ENCODE measurements at places on chromosomes 6 and 20. TPM values are rescaled to one million over a fixed set of nuclear protein-coding genes. Genes with fewer than 3 reads are reported as not detected.
A peak's percentile ranks its signal among the peaks of the same experiment; 100 is the strongest.

- no peak for DNase-seq
These were observed 325.1 kb downstream of the CDH26 start for GRCh38 chr20:60283281-60283680.

GRCh38 chr20:37525810-37526209 lies 1.9 kb downstream of the BLCAP start:
- DNase-seq: peak; percentile 30

- DNase-seq: no peak
These were observed 10.5 kb downstream of the NPEPL1 start for GRCh38 chr20:58702859-58703648.

DNA sequence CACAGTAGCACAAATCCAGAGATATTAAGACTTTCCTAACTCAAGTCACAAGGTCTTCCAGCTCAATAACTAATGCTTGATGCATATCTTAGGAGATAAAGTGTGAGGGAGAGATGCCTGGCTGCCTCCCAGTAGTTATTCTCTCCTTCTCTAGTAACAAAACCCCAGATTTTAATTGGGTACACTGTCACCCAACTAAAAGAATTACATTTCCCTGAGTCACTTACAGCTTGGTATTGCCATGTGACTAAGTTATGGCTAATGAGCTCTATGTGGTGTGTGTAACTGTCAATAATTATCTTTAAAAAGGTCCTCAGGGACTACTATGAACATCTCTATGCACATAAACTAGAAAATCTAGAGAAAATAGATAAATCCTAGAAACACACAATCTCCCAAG lies 32.0 kb downstream of the KIF6 start:
- DNase-seq: no peak

DNA sequence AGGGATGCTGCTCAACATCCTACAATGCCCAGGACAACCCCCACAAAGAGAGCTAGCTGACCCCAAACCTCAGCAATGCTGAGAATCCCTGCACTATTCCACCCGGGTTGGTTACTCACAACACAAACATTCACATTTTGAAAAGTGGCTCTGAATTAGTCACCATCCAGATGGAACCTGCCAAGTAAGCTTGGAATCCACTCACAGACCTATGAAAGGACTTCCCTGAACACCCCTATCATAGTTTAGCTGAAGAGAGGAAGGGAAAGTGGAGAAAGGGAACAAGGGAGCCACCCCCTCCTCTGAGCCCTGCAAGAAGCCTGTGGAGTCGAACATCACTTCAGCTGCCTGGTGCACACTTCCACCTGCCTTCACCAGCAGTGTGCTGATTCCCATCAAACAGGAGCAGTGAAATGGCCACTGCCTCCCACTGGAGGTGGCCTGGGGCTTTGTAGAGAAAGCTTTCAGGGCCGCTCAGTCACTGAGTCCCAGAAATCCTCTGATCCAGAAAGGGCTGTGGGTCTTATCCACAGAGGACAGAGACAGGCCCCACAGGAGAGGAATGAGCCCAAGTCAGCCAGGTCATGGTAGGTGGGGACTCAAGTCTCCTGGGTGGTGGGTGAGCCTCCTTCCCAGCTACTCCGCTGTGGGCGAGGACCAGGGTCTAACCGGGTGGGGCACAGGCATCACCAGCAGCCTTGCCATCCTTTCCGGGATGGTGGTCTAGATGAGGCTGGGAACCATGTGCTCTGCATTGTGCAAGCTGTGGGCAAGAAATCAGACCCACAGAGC lies 203.7 kb downstream of the SYNDIG1 start:
- DNase-seq: peak; percentile 35

- no peak for DNase-seq
These were observed 118.2 kb downstream of the CARMIL1 start for GRCh38 chr6:25397406-25397805.

DNA sequence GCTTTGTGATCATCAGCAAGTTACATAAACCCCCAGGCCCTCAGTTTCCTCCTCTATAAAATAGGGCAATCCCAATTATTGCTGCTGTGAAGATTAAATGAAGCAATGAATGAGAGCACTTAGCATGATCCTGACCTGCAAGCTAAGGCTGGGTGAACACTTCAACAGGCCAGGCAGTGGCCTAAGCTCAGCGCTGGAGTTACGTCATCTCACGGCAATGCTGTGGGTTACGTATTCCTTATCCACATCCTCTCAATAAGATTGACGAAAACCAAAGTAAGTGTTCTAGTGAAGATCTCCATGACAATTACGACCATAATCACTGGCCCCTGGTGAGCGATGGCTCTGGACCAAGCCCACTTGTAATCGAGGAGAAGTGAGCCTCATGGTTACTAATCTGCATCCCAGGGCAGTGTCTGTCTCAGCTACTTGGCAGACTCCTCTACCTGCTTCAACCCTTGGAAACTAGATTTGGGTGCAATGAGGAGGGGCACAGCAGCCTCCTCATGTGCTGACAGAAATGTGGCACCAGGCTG lies 274.1 kb upstream of the ARID1B start:
- DNase-seq: no peak

GRCh38 chr6:67633058-67633457 lies 1002.0 kb upstream of the ADGRB3 start:
- DNase-seq: no peak

DNA sequence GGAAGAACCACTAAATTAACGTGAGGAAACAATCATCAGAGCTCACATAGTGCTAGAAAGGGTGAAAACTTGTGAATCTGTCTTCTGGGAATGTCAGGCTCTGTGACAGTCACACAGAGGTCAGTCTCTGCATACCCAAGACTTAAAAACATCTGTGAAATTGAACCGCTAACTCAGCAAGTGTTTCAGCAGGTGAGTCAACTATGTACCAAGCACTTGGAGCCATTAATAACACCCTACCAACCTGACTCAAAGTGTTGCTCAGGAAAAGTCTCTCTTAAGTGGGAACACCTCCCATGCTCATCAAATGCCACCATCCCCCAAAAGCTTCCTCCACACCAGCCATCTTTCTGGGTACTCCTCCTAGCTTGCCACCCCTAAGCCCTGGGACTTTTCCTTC lies 92.3 kb upstream of the CARMIL1 start:
- DNase-seq: no peak

GRCh38 chr20:20462185-20462584 lies 94.3 kb downstream of the INSM1 start:
- DNase-seq: no peak

GRCh38 chr6:20436719-20437118 lies 35.0 kb downstream of the E2F3 start:
- DNase-seq: no peak

- DNase-seq: no peak
These were observed 42.8 kb downstream of the ESF1 start for GRCh38 chr20:13741879-13742278.

- no peak for DNase-seq
These were observed 7.8 kb upstream of the MRS2 start for GRCh38 chr6:24394780-24395437.

GRCh38 chr6:42225029-42225339 lies 7.3 kb upstream of the MRPS10 start:
- no peak for DNase-seq

GRCh38 chr6:127855542-127856159 lies 45.2 kb downstream of the THEMIS start:
- no peak for DNase-seq

GRCh38 chr20:43835944-43836508 lies 78.6 kb upstream of the TOX2 start:
- peak; percentile 62 for DNase-seq

GRCh38 chr6:113416170-113416569 lies 441.0 kb upstream of the MARCKS start:
- DNase-seq: no peak

- DNase-seq: no peak
These were observed 164.1 kb downstream of the ID4 start for GRCh38 chr6:20001286-20001685.

DNA sequence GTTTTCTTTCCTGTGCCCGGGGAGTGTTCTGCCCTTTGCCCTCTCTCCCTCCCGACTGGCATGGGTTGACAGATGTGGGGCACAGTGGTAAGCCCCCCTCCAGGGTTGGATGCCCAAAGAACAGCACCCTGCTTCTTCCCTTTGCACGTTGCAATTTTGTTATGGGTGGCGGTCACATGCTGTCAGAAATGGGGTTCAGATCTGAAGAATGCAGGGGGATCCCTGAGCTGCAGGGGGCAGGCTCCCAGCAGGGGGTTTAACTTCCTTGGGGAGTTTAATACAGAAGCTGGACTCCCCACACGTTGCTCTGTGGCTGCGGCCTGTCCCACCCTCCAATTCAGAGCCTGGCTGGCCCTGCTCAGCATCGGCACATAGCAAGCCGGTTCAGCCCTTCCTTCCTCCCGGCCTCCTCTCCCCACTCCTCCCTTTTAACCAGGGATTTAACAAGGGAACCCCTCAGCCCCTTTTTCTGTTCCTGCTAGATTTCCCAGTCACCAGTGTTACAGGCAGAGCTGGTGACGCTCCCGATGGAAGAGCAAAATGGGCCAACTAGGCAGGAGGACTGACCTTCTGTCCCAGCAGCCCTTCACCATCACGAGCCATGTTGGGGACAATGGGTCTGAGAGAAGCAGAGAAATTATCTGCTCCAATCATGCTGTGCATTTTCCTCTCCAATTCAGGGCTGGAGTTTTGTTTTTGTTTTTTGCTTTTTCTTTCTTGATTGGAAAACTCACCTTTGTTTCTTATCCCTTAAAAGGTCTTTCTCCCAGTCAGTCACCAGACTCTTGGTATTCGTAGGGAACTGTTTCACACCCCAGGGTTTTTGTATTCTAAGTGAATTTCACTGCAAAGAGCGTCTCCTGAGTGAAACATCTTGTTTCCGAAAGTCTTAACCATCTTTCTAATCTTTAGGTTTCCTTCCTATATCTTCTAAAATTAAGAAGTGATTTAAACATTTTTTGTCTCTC lies 6.8 kb downstream of the FOXF2 start:
- DNase-seq: no peak

DNA sequence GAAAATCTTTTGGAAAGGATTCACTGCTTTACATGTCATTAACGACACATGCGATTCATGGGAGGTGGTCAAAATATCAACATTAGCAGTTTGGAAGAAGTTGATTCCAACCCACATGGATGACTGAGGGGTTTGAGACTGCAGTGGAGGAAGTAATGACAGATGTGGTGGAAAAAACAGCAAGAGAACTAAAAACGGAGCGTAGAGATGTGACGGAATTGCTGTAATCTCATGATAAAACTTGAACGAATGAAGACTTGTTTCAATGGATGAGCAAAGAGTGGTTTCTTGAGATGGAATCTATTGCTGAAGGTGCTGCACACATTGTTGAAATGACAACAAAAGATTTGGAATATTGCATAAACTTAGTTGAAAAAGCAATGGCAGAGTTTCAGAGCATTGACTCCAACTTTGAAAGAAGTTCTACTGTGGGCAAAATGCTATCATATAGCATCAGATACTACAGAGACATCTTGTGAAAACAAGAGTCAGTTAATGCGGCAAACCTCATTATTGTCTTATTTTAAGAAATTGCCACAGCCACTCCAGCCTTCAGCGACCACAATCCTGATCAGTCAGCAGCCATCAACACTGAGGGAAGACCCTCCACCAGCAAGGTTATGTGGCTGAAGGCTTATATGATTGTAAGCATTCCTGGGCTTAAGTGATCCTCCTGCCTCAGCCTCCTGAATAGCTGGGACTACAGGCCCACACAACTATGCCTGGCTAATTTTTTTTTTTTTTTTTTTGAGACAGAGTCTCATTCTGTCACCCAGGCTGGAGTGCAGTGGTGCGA lies 19.2 kb downstream of the SRSF3 start:
- no peak for DNase-seq

DNA sequence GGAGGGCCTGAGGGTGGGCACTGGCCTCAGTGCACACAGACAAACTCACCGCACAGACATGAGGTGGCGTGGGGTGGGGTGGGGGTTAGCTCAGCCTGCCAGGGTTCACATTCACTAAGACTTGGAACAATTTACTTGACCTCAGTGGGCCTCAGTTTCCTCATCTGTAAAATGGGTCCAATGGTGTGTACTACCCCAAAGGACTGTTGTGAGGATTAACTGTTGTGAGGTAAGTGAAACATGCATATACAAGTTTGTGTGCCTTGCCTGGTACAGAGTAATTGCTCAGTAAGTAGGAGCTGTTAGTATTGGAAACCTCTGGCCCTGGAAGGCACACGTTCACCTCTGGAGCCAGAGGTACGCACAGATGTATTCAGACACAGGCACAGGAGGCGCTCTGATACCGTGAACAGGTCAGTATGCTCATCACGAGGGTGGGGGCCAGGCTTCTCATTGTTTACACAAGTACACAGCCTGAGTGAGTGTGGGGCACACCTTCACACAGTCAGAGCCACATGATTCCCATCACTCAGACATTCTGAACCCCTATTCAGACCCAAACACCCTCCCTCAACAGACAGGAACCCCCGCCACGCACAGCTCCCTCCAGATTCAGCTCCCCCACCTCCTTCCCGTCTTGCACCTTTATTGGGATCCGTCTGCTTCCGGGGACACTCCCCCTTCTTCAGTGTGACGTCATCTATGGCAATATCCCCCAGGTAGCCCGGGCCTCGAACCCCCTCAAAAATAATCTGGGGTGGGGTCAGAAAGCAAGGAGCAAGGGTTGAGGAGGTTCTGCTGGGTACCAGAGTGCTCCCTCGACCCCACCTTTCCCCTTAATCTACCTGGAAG lies 59.9 kb downstream of the MDGA1 start:
- DNase-seq: no peak

DNA sequence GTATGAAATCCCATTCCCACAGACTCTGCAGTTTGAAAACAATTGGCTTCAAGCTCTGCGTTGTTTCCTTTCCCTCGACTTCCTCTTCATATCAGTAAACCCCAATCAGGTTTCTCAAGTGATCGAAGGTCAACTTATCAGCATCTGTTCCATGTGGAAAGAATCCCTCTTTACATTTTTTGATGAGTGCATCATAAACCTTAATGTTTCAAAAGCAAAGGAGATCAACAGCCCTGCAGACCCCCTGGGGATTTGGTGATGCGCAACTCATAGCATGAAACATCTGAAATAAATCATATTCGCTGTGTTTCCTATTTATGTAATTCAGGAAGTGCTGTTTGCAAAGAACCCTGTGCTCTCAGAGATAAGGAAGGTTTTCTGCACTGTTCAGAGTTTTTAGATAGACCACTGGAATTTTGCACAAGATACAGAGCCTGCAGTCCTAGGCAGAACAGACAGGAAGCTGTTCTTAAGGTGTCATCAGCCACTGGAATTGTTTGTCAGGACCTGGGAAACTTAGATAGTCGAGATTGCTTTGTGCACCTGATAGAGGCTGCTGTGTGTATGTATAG lies 216.0 kb downstream of the HIVEP2 start:
- DNase-seq: no peak

DNA sequence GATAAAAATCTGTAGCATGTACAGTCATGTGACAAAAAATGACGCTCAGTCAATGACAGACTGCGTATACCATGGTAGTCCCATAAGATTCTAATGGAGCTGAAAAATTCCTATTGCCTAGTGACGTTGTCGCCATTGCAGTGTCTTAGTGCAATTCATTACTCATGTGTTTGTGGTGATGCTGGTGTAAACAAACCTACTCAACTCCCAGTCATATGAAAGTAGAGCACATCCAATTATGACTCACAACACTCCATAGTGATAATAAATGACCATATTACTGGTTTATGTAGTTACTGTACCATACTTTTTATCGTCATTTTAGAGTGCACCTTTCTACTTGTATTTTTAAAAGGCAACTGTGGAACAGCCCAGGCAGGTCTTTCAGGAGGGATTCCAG lies 45.0 kb downstream of the TFAP2A start:
- no peak for DNase-seq

THEMIS gene
- total RNA-seq: 0.45 TPM

TXNDC5 gene
- total RNA-seq: 153 TPM

MMP24 gene
- total RNA-seq: 0.35 TPM

TFAP2D gene
- total RNA-seq: not detected

OR2J3 gene
- not detected for total RNA-seq

CCN6 gene
- not detected for total RNA-seq

GTF2H4 gene
- total RNA-seq: 44.4 TPM

AFDN gene
- 82.3 TPM for total RNA-seq

ESF1 gene
- 17.3 TPM for total RNA-seq

ZFP57 gene
- not detected for total RNA-seq

ELMO2 gene
- total RNA-seq: 62.1 TPM

Data from mesenteric fat pad (tissue), 1 donor.